K562 (cell line): ENCODE measurements at places on chromosomes 5 and 9. TPM values are rescaled to one million over a fixed set of nuclear protein-coding genes. Genes with fewer than 3 reads are reported as not detected.

DNA sequence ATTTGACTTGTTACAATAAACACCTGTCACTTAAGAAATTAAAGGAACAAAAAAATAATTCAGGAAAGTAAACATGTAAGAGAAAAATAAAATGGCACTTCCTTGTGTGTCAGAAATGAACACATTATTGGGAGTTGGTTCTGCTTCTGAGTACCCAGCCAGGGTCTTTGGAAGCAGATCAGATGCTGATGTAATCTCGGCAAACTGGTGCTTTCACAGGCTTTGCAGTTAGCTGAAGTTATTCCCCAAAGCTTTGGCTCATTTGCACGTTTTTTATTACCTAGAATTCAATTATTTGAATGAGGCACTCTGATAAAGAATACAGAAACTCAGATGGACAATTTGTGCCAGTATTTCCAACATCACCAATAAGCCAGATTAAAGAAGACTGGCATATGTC is 10.9 kb downstream of the CDH18 start:
- no peak overlapping the region for H3K27ac ChIP-seq
- no peaks in the 10 kb centered on the region for H3K36me3 ChIP-seq
- no peaks in the 10 kb centered on the region for H3K4me1 ChIP-seq
- no peak overlapping the region for H3K4me3 ChIP-seq

DNA sequence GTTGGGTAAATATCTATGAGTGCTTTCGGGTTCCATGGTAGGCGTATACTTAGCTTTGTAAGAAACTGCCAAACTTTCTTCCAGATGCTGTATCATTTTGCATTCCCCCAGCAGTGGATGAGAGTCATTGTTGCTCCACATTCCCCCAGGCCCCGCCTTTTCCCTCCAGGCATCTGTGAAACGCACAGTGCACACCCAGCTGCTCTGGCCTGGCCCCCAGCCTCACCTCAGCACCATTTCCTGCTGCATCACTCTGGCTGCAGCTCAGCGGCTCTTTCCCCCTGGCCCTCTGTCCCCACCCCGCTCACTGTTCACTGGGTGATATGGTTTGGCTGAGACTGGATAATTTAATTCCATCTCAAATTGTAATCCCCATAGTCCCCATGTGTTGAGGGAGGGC is 76.6 kb upstream of the SPTLC1 start:
- no peak for DNase-seq
- H3K4me1 ChIP-seq, result no peaks in the 10 kb centered on the region
- H3K27me3 ChIP-seq, result no peaks in the 10 kb centered on the region
- no peak overlapping the region for H3K27ac ChIP-seq
- H3K36me3 ChIP-seq, result no peaks in the 10 kb centered on the region

DNA sequence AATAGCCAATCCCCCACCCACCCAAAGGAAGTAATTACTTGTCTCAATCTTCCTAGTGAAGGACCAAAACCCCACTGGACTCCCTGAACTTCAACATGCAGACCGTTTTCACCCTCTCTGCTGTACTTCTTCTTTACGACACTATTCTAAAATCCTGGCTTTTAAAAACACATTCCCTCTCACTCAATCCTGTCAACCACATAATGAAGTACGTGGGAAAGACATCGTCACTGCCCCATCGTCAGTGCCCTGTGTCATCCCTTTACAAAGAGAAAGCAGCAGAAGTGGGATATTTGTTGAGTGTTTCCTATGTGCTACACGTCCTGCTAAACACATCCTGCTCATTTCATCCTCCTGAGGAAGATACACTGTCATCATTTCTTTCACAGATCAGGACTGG is 54.2 kb downstream of the MAPKAP1 start:
- no peak overlapping the region for H3K27ac ChIP-seq
- H3K36me3 ChIP-seq, result peaks cover 18% of the 10 kb centered on the region; the same call in 1 of the 3 replicates
- no peaks in the 10 kb centered on the region for H3K27me3 ChIP-seq
- no peak for DNase-seq

DNA sequence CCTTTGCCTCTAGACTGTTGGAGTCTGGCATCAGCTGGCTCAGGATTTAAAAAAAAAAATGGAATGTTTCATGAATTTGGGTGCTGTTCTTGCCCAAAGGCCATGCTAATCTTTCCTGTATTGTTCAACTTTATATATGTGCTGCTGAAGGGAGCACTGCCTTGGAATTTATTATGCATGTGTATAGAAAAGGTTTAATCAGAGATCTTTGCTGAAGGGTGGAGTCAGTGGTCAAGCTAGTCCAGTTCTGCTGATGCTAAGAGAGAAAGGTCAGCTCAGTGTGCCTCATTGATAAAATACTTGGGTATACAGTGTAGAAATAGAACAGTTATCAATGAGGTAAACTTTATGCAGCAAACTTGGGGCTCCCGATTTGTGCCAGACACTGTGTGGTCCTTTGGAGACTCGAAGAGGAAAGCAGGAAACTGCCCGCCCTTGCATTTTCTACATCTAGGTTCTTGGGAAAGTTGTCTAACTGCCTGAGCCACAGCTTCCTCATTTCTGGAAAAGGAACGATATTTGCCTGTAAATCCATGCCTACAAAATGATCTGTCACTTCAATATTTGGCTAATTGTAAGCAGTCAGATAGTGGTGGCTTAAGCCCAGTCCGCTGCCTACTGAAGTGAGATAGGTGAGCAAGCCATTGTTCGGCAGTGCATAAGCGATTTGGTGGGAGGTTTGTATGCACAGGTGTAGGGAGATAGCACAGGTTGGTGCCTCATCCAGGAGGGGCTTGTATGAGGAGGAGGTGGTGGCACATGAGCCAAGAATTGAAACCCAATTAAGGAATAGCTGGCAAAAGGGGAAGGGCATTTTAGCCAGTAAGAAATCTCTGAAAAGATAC is 29.2 kb upstream of the GTF2H2C start:
- peaks cover 15% of the 10 kb centered on the region for H3K27me3 ChIP-seq
- H3K4me1 ChIP-seq, result no peaks in the 10 kb centered on the region
- H3K27ac ChIP-seq, result no peak overlapping the region
- no peaks in the 10 kb centered on the region for H3K36me3 ChIP-seq

GRCh38 chr5:31211098-31211497 is 17.6 kb downstream of the CDH6 start:
- H3K27ac ChIP-seq, result no peak overlapping the region
- no peak overlapping the region for H3K4me3 ChIP-seq
- no peaks in the 10 kb centered on the region for H3K4me1 ChIP-seq
- no peak for DNase-seq
- H3K27me3 ChIP-seq, result no peaks in the 10 kb centered on the region
- H3K36me3 ChIP-seq, result no peaks in the 10 kb centered on the region

DNA sequence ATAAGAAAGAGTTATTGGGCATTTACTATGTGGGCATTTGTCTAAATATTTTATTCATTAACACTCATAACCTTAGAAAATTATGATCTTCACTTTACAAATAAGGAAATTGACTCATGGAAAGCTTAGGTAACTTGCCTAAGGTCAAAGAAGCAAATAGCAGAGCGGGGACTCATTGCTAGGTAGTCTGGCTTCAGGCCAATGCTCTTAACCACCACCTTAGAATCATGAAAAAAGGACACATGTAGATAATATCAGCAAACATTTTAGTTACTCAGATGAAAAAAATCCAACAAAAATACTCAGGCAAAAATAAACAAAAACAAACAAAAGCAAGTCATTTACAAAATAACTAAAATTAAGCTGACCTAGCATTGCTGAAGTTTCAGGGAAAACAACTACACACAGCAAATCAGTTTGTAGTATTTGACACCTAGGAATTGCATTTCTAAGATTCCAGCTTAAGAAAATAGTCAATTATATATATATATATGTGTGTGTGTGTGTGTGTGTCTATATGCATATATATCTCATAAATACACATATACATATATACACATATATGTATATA is 166.0 kb downstream of the HMHB1 start:
- no peaks in the 10 kb centered on the region for H3K27me3 ChIP-seq
- H3K4me3 ChIP-seq, result no peak overlapping the region
- no peak overlapping the region for H3K27ac ChIP-seq
- H3K4me1 ChIP-seq, result no peaks in the 10 kb centered on the region
- H3K36me3 ChIP-seq, result no peaks in the 10 kb centered on the region

GRCh38 chr5:87582149-87582548 is 169.4 kb upstream of the CCNH start:
- H3K4me1 ChIP-seq, result no peaks in the 10 kb centered on the region
- no peak overlapping the region for H3K27ac ChIP-seq
- no peaks in the 10 kb centered on the region for H3K36me3 ChIP-seq

GRCh38 chr9:34079181-34079580 is 30.5 kb upstream of the UBAP2 start:
- peaks cover 2% of the 10 kb centered on the region; the same call in 1 of the 2 replicates for H3K4me1 ChIP-seq
- no peak overlapping the region for H3K27ac ChIP-seq
- no peaks in the 10 kb centered on the region for H3K36me3 ChIP-seq
- H3K27me3 ChIP-seq, result no peaks in the 10 kb centered on the region

- no peak overlapping the region for H3K27ac ChIP-seq
- no peak for DNase-seq
- no peaks in the 10 kb centered on the region for H3K4me1 ChIP-seq
- H3K27me3 ChIP-seq, result peaks cover 58% of the 10 kb centered on the region
- H3K4me3 ChIP-seq, result no peak overlapping the region
Measured at GRCh38 chr9:113475992-113476391, 12.5 kb downstream of the RGS3 start.

- H3K36me3 ChIP-seq, result peaks cover 9% of the 10 kb centered on the region
- H3K27me3 ChIP-seq, result no peaks in the 10 kb centered on the region
- no peak for DNase-seq
Measured at GRCh38 chr5:139636207-139636792, 11.8 kb upstream of the CXXC5 start.

- H3K27me3 ChIP-seq, result no peaks in the 10 kb centered on the region
- no peaks in the 10 kb centered on the region for H3K4me1 ChIP-seq
- H3K4me3 ChIP-seq, result no peak overlapping the region
- H3K36me3 ChIP-seq, result no peaks in the 10 kb centered on the region
Measured at GRCh38 chr5:44536650-44537260, 147.5 kb upstream of the FGF10 start.

DNA sequence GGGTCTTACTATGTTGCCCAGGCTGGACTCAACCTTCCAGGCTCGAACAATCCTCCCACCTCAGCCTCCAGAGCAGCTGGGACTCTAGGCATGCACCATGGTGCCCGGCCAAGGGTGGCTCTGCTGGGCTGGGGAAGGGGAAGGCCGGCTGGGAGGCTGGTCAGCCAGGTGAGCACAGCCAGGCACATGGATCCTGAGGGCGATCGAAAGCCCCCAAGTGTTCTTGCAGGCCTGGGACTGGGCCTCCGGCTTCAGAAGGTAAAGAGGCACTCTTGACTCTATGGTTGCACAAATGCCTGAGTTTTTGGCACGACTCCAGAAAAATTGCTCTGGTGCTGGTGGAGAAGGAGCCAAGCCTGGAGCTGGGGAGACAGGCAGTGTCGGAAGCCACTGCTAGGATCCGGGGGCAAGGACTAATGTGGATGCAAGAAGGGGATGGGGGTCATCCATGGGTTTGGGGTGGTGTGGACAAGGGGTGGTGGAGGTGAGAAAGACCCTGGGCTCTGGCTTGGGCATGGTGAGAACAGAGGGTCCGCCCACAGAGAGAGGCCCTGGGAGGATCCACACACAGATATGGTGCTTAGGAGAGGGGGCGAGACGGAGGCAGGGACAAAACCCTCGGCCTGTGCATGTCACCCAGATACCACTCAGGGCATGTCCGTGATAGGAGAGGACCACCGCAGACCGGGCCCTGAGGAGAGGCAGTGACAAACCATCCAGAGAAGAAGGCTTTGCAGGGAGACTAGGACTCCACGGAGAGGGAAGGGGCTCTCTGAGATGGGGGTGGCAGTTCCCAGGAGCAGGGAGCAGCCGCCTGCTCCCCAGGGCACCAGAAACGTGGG is 51.1 kb upstream of the COL5A1 start:
- no peak for DNase-seq
- H3K4me1 ChIP-seq, result peaks cover 11% of the 10 kb centered on the region
- H3K36me3 ChIP-seq, result no peaks in the 10 kb centered on the region
- H3K27me3 ChIP-seq, result peaks cover 43% of the 10 kb centered on the region
- no peak overlapping the region for H3K27ac ChIP-seq

DNA sequence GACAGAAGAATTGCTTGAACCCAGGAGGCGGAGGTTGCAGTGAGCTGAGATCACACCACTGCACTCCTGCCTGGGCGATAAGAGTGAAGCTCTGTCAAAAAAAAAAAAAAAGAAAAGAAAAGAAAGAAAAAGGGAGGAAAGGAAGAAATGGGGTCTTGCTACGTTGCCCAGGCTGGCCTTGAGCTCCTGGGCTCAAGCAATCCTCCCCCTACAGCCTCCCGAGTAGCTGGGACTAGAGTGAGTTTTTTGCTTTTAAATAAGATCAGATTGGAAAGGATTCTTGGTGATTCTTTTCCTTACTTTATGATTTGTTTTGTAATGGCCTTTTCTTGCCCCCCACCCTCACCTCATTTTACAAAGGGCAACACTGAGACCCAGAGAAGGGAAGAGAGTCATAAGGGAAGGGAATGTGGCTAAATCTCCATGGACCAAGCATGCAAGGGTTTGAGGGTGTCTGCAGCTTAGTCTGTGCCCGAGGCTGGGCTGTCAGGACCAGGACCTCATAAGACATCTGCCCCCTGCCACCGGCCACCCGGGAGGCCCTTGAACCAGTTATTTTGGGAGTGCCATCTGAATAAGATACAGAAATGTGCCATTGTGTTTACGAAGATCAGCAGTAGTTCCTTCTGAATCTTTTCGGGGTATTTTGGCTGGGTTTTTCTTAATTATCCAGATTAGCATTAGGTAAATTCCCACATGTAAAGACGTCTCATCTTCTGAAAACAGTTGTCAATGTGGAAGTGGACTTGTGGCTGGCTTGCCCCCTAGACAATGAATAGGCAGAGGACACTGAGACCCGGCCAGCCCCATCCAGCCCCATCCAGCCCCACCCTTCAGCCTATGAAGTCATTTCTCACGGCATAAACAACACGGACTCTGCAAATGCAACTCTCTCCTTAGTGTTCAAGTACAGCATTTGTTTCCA is 44.5 kb upstream of the GRHPR start:
- H3K27ac ChIP-seq, result no peak overlapping the region
- H3K4me1 ChIP-seq, result peaks cover 5% of the 10 kb centered on the region; the same call in 1 of the 2 replicates
- no peak for DNase-seq
- H3K4me3 ChIP-seq, result no peak overlapping the region

The SH3TC2 gene
- 0.80 and 1.1 TPM in 2 replicates for total RNA-seq

The IL4 gene
- not detected in 2 replicates for total RNA-seq

The PRR7 gene
- 9.7 and 10.4 TPM in 2 replicates for total RNA-seq

The SEMA5A gene
- total RNA-seq, result 0.02 and 0.07 TPM in 2 replicates

The PCDHB11 gene
- not detected in 2 replicates for total RNA-seq

The GABRB2 gene
- not detected in 2 replicates for total RNA-seq
